ENCODE measurements at places on chromosomes 2 and 18.

DNA sequence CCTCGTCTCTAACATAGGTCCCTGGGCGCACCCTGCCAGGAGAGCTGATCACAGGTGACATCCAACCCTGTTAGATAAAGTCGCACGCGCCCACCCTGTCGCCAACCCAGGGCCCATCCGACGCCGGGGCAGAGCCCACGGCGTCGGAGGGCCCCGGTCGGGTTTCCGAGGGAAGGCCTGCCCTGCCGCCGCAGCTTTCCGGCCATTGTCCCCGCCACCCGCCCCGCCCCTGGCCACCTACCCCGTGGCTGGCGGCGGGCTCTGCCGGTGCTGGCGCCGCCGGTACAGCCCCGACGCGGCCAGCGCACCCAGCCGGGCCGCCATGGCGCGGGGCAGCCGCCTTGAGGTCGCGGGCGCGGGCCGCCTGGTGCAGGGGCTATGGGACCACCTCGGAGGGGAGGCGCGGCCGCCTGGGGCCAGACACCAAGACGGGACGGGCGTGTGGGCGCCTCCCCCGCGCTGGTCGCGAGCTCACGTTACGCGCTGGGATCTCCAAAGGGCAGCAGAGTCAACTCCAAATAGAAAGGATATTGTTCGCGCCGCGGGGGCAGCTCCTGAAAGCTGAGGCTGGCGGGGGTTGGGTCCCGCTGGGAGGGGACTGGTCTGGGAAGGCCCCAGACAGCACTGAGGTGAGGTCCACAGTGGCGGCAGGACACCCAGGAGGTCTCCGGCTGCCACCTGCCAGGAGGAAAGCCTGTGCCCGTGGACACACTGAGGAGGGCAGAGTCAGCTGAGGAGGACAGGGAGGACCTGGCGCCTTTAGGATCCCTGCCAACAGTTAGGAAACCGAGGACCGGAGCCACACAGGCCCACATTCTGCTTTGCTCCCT lies 11.1 kb downstream of the LIMS2 start:
- DNase-seq: no peak

- no peak for DNase-seq
Observed at GRCh38 chr2:20661421-20662307, 5.3 kb upstream of the GDF7 start.

DNA sequence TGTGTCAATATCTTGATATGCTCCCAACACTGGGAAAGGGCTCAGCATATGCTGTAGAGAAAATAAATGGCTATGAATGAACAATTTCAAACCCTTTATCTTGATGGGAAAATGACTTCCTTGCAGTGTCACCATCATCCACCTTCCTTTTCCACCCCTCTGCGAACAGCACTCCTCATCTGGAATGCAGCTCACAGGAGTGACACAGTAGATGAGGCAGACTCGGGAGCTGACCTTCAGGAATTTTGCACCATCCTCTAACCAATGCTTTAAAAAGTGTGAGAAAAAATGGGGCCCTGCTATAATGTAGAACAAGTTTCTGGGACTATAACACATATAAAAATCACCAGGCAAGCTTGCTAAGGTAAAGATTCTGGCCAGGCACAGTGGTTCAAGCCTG lies 41.3 kb upstream of the YPEL5 start:
- no peak for DNase-seq

DNA sequence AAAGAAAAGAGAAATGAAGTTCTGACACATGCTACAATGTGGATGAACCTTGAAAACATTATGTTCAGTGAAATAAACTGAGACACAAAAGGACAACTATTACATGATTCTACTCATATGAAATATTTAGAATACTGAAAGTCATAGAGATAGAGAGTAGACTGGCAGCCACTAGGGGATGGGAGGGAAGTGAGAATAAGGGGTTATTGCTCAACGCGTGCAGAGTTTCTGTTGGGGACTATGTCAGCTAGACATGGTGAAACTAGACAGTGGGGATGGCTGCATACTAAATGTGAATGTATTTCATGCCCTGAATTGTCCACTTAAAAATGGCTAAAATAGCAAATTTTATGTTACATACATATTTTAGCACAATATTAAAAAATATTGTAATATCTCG lies 108.7 kb upstream of the ATL2 start:
- DNase-seq: no peak

GRCh38 chr18:849021-849420 lies 37.0 kb upstream of the YES1 start:
- DNase-seq: no peak

DNA sequence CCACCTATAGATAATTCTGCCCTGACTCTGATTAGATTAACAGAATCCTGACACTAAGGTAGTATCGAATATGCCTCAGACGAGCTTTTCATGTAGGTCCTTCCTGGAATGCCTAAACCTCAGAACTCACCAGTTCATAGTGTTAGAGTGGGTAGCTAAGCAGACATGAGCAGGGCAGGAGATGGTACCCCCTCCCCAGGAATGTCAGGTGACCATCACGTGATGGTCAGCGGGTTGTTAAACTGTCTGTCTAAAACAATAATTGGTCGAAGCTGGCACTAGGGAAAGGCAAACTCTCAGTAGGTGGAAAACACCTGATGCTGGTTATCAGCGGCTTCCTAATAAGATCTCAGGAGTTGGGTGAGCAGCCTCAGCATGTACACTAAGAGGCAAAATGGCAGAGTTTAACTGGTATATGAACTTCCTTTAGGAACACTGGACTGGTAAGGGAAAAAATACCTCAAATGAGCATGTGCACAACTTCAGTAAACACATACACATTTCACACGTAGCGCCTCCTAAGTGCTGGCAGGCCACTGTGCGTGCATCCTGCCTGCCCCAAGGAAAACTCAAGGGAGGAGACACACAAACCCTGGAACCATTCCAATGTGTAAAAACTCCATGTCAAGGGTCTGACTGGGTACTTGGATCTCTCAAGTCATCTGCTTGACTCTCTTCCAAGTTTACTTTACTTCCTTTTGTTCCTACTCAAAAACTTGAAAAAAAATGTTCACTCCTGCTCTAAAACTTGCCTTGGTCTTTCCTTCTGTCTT lies 339.5 kb downstream of the GULP1 start:
- no peak for DNase-seq

DNA sequence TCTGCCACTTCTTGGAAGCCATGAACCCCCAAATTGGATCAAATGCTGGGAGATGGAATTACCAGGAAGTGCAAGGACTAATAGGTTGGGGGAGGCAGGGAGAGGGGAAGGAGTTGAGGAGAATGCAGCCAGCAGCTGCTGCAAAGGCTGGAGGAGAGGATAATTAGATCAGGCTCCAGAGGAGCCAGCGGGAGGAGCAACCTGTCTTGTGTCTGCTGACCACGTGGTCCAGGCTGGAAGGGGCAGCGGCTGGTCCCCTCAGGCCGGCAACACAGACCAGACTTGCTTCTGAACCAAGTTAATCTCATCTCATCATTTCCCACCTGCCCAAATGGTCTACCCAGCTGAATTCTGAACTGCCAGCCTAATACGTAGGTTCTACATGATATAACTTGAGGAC lies 68.3 kb downstream of the MRO start:
- DNase-seq: no peak

DNA sequence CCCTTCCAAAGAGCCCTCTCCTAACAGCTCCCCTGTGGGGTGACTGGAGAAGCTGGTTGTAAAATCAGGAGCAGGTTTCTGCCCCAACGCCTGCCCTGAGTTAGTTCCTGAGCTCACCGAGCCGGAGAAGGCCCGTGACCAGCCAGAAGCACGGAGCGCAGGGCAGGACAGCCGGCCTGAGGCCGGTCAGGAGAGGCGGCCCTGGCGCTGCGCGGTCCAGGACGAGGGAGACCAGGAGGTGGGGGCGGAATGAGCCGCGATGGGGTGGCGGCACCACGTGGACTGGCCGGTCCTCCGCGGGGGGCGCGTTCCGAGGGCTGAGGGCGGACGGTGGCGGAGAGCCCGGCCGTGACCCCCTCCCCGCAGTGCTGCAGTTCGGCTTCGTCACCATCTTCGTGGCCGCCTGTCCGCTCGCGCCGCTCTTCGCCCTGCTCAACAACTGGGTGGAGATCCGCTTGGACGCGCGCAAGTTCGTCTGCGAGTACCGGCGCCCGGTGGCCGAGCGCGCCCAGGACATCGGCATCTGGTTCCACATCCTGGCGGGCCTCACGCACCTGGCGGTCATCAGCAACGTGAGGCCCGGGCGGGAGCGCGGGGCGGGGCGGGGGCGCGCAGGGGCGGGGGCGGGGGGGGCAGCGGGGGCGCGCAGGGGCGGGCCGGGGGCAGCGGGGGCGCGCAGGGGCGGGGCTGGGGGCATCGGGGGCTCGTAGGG lies 29.0 kb downstream of the ANO7 start:
- peak; percentile 40 for DNase-seq

DNA sequence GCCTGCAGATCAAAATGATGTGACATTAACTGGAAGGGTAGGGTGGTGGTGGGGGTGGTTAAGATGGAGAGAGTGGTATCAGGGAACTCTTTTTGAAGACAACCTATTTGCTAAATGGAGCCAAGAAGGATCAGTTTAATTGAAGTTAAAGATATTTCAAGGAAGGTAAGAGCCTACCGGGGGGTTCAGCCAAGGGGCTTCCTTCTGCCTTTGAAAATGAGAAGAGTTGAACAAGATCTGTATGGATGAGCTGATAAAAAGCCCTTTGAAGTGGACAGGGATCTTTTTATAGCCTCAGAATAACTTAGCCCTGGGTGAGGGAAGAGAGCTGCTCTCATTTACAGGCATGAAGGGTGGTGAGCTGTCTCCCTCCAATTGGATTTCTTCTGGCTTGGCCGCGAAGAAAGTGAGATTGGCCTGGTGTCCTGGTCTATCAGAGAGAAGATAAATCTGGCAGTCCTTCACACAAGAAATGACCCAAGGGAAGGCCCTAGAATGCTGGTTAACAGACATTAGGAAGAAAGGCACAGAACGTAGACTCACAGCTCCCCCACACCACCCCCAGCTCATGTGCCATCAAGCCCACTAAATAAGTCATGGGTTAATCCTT lies 439.8 kb downstream of the TNS1 start:
- no peak for DNase-seq

DNA sequence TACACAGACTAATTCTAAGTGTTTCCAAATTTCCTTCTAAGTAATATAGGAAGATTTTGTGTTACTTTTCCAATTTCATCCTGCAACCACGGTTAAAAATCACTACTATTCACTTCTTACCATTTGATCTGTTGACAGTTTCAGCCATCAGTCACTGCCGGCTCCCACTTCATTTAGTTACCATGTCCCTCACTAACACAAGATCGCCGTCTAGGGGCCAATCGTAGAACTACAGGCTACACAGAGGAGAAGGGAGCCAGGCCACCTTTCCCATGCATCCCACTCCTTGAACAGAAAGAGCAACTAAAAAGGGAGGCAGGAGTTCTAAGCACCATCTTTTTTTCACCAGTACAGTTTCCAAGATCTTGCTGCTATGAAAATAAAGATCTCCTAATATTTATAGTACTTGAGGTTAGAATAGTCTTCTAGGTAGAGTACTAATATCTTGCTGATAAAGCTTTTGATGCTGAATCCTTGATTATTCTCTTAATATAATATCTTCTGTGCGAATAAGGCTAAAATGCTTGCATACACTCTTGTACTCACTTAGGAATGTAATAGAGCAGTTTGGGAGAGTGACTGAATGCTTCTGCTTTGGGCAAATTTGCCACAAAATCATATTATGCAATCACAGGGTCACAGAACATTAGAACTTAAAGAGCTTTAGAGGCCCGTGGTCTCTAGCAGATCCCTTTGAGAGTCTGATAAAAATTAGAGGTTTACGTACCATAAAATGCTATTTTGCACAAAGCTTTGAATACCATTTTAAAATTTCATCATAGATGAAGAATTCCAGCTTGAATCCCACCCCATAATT lies 39.5 kb upstream of the CYP1B1 start:
- DNase-seq: no peak

GRCh38 chr2:206245265-206245672 lies 29.2 kb upstream of the ZDBF2 start:
- no peak for DNase-seq

DNA sequence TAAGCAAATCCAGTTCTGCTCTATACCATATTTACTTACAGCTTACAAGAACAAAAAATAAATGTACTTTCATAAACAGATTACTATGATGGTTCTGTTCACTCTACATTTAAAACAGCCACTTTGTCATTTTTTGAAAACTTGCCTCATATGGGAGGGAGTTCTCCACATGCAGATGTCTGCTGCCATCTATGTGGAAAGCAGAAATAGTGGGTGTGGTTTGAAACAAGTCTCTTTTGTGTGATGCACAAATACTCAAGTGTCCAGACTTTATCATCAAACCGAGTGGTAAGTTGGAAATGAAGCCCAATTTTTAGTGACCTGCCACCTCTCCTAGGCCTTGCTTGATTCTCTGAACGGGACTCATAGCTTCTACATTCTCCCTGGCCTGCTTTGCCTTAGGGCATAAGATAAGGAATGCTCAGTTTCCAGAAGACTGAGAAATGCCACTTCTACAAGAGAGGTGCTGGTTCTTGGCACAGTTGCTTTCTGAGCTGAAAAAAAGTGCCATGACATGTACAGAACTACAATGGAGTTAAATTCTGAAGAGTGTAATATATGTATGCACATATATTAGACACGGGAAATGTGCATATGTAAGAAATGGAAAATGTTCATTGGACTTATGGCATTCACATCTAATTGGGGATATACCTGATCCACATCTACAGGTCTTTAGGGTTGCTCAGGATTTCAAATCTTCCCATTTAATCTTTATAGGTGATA lies 221.0 kb downstream of the SLC8A1 start:
- no peak for DNase-seq
